LHCN-M2 (cell line): ENCODE measurements at places on chromosomes 3 and 15. TPM values are rescaled to one million over a fixed set of nuclear protein-coding genes. Genes with fewer than 3 reads are reported as not detected.

Gene RUBCN
- 18.5 and 24.8 TPM in 2 replicates for total RNA-seq

DNA sequence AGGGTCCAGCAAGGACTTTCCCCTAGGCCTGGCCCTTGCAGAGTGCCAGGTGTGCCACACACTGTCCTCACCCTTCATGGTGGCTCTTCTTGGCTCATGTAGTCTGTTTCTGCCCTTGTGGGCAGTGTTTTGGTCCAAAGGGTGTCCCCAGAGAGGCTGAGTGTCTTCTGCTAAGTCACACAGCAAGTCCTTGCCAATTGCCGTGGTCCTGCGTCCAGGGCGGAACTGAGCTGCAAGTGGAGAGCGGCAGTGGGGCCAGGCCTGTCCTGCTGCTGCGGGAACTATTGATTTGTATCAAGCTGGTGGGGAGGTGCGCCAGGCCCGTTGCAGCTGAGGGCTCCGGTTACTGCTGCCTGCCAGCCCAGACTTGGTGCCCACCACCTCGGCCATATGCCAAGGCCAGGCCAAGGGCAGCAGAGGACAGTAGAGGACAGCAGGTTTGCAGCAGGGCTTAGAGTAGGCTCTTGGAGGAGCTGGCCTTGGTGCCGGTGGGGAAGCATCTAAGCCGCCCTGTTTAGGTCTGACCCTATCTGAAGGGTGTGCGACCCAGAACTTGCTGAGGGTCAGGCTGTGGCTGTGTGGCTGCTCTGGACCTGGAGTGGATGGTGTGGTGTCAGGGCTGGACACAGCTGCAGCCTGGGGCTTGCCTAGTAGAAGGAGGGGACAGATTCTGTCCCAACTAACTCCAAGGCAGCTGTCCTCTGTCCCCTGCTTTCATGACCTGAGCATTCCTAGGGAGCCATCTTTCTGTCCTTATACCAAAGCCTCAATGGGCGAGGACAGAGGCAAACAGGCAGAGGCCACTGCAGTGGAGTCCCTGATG is 4.5 kb downstream of the AMIGO3 start:
- DNase-seq = no peak

DNA sequence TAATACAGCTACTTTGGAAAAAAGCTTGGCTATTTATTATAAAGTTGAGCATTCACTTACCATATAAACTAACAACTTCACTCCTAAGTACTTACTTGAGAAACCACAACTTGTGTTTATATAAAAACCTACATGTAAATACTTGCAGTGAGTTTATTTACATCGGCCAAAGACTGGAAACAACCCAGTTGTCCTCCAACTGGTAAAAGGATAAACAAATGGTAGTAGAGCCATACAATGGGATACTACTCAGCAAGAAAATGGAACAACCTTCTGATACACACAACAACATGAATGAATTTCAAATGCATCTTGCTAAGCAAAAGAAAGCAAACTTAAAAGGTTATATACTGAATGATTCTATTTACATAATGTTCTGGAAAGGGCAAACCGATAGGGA is 63.7 kb downstream of the SLC7A14 start:
- no peak for DNase-seq

Gene STRA6
- total RNA-seq = 0.06 TPM in 1 of 2 replicates, not detected in the other

DNA sequence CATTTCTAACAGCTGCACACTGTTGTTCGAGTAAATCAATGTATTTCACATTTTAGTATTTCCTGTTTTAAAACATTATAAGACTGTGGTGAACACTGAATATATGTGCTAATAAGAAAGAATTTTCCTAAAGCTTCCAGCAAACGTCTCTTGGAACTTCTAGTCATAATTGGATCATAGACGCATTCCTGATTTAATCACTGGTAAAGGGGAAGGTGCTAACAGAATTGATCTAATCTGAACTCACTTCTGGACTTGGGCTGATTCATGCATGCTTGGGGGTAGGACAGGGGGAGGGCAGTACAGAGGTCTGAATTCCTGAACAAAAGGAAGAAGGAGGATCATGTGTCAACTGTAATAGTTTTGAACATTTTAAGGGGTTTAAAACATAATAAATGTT is 7.3 kb upstream of the LEKR1 start:
- DNase-seq = peak; percentile 91

Gene PRKCD
- 4.4 and 8.0 TPM in 2 replicates for total RNA-seq

GRCh38 chr3:148450819-148451218 is 246.9 kb upstream of the AGTR1 start:
- DNase-seq = no peak

DNA sequence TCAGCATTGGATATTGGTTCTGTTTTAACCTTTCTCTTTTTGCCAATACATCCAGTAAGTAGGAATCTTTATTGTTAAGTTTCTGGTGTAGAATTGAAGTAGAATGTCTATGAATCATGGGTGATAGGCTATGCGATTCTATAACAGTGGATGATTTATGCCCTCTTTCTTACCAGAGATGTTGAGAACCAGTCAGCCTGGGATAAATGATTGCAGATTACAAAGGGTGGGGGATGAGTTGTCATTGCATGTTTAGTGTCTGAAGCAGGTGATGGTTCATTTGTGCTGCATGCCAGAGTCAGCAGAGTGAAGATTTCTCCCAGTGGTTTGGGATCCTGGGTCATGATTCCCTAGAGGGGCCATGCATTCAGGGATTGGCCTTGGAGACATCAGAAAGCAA is 14.3 kb downstream of the RETNLB start:
- DNase-seq = no peak

GRCh38 chr15:74443100-74443909 is 9.5 kb upstream of the SEMA7A start:
- DNase-seq = no peak

GRCh38 chr15:68528626-68529290 is 50.0 kb upstream of the CORO2B start:
- DNase-seq = peak; percentile 59

DNA sequence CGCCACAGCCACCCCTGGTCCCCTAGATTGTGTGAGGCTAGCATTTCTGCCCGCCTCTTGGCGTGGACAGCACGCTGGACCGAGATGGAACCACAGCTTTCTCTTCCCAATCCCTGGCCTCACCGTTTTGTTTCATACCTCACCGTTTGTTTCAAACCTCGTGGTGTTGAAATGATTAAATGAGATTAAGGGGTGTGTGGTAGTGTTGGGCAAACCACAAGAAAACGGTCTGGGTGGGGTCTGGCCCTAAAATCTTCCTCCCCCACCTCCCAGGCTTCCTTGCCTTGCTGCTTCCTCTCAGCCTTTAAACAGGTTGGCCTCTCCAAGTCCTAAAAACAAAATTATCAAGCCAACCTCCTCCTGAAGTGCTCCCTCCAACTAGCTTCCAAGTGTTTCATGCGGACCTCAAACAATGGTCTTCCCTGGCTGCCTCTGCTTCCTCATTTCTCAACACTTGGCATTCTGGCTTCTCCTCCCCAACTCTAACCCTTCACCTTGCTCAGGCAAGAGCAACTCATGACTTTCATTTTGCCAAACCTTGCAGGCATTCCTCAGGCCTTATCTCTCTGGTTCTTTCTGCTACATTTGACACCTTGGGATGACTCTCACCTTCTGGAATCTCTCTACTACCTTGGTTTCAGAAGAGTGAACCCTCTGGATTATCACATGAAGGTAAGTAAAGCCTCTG is 1.4 kb upstream of the ATP13A3 start:
- no peak for DNase-seq
